Activated effector memory CD4-positive, alpha-beta T cell treated with Interleukin-2 at 50 U/mL for 16 hours (primary cell): ENCODE measurements at places on chromosomes 3 and 15.

- no peak for DNase-seq
Measured at GRCh38 chr3:179113903-179114302, 34.3 kb upstream of the PIK3CA start.

DNA sequence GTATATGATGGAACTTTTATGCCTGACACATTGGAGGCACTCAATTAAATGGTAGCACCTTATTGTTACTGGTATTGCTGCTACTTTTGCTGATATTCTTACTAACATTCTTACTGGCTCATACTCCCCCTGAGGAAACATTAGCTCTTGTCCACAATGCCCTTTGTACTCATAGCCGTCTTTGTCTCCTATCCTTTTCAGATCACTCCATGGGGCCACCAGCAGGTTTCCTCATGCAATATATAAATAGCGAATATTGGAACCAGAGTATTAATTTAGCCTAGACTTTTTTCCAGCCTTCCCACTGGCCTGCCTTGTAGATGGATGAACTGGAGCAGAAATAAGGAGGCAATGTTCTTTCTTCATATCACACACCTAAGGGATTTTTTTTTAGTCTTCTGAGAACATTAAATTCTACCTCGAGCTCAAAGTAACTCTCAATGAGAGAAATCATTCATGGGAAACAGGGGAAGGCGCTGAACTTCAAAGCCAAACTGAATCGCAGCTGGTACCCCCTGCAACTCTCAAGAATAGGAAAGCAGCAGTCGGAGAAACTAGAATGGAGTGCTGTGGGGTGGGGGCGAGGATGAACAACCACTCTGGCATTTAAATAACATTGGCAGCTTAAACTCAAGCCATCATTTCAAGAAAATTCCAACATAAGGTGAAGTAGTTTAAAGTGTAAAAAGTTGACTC is 300.3 kb downstream of the TAFA4 start:
- no peak for DNase-seq

GRCh38 chr15:91549581-91549980 is 303.9 kb upstream of the SLCO3A1 start:
- no peak for DNase-seq

- no peak for DNase-seq
Measured at GRCh38 chr3:24410860-24411259, 83.8 kb downstream of the THRB start.

GRCh38 chr3:56389183-56389830 is 79.0 kb downstream of the ERC2 start:
- DNase-seq: no peak

- no peak for DNase-seq
Measured at GRCh38 chr15:67114846-67115585, 49.6 kb downstream of the SMAD3 start.

DNA sequence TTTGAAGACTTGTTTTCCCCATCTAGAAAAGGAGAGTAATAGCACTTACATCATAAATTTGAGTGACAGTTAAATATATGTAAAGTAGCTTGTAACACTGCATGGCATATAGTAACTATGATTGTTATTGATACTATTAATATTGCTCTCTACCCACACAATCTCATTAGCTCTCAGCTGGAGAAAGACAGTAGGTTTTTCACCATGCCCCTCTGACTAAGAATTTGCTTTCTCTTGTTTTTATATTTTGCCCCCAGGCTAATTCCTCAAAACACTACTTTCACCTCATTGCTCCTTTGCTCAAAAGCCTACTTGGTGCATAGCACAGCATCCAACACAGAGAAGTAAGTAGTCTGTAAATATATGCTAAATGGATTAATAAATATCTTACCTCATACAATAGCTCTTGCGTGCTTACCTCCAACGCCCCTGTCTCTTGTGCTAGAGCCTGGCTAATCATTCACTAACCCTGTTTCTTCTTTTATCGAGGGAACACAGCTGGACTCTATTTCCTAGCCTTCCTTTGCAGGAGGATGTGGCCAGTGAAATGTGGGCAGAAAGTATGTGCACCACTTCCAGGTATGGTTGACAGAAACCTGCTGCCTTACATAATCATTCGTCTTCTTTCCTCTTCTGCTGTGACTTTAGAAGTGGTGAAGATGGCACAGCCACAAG is 190.0 kb downstream of the PLCH1 start:
- DNase-seq: no peak

DNA sequence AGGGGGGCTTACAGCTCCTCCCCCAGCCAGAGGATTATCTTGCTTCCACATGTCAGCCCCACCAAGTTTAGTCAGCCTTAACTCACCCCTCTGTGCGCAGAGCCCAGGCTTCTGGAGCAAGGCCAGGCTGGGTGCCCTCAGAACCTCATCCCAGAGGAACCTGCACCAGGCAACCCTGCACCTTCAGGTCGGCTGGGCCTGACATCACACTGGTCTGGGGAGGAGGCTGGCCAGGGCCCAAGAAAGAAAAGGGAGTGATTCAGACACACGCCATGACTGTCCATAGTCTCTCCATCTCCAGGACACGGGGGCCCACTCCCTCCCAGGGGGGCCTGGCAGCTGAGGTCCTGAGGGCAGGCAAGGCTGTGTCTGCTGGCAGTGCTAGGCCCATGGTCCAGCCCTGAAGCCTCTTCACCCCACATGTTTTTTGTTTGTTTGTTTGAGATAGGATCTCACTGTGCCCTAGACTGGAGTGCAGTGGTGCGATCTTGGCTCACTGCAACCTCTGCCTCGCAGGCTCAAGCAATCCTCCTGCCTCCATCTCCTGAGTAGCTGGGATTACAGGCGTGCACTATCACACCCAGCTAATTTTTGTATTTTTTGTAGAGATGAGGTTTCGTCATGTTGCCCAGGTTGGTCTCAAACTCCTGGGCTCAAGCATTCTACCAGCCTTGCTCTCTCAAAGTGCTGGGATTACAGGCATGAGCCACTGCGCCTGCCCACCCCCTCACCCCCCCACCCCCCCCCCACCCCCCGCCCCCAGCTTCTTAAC is 11.1 kb downstream of the TNK2 start:
- DNase-seq: no peak

DNA sequence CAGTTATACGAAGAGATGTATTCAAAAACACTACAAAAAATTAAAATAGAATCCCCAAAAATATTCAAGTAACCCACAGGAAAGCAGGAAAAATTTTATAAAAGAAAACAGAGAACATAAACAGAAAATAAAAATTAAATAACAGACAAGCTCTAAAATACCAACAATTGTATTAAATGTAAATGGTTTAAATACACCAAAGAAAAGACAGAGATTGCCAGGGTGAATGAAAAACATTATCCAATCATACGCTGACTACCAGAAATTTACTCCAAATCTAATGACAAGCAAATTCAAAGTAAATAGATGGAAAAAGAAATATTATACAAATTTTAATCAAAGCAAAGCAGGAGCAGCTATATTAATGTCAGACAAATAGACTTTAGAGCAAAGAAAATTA is 103.6 kb downstream of the BOC start:
- DNase-seq: no peak

DNA sequence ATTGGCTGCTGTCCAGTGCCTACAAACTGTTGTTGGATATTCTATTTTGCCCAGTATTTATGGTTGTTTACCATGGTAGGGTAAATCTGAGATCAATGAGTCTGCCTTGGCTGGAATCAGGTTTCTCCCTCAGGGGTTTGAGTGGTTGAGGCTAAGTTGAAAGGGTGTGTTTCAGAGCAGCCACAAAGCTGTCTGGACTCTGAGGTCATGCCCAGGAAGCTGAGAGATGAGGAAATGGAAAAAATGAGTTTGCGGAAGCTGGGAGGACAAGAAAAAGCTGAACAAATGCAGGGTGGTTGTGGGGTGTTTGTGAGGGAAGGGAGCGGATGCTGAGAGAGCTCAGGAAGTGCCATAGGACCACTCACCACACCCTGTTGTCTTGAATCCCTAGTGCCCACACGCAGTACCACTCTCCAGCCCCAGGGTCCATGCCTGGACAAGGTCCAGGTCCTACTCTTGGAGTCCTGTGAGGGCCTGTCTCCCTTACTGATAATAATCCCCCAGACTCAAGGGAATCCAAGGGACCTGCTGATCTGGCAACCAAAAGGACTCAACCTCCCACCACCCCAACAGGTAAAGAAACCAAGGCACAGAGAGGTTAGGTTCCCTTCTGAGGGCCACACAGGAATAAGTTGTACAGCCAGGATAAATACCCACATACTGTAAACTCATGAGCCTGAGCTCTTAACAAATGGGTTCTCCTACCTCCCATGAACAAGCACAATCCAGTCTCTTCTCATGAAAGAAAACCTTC is 81.6 kb downstream of the PPCDC start:
- DNase-seq: no peak
